ENCODE measurements at places on chromosomes 7 and 10.

DNA sequence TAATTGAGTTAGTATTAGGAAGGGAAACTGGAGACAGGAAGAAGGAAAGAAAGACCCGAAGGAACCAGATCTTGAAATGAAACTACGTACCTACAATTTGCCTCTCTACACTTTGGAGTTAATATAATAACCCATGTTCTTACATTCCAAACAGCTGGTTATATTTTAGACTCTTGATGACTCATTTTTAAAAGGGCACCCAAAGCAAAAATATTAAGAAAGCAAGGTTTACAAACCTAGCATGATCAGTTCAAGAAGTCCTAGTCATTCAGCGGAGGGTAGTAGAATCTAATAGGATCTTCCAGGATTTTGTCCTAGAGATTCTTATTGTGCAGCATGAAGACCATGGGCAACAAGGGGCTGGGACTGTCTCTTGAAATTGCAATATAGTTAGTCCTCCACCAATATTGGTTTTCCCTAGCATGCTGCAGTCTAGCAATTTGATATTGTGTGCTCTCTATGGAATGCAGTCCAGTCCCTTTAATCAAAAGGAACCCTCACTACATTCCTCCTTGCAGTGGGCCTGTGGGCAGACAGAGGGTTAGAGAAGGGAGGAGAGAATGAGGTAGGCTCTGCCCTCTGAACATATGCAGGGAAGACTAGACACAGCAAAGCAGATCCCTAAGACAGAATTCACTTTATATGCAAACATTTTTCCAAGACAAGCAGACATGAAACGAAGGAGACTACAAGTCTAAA is 230.3 kb downstream of the INHBA start:
- DNase-seq = no peak

GRCh38 chr10:50604049-50604640 is 19.6 kb downstream of the SGMS1 start:
- peak; percentile 8 for DNase-seq

DNA sequence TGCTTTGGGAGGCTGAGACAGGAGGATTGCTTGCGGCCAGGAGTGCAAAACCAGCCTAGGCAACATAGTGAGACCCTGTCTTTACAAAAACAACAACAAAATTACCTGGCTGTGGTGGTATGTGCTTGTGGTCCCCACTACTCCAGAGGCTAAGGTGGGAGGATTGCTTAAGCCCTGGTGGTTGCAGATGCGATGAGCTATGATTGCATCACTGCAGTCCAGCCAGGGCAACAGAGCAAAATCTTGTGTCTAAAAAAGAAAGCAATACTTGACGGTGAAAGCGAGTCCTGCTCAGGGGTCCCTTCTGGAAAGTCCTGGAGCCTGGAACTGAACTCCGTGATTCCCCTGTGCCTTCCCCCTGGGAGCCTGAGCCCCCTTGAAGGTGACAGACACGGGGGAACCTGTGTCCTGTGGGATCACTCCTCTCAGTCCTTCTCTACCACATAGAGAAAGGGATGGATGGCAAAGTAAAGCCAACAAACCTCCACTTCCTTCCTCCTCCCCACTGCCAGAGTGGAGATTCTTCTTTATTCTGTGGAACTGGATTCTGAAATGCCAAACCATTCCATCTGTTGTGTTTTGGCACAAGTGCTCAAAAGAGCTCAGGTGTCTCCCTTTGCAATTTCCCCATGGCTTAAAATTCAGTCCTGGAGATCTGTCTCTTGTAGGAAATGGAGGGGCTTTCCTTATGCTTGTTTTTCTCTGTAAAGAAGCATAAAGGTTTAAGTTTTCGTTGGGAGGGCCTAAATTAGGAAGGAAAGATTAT is 50.6 kb downstream of the KIAA1217 start:
- no peak for DNase-seq

DNA sequence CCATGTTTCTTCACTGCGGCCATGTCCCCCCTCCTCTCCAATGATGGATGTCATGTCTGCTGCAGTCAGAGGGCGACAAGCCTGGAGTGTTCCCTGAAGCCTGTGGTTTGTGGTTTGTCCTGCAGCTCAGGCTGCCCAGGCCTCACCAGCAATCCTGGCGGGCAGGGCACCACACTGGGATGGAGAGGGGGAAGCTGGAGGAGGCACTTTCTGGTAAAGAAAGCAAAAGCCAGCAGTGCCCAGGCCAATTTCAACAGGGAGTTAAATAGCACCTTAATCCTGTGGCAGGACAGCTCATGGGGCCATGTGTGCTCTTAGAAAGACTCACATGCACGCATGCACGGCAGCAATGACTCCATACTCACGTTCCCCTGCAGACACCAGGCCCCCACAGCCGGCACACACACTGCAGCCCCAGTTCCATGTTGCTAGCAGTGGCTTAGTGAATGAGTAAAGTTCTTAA is 158.3 kb downstream of the EGFR start:
- no peak for DNase-seq

- DNase-seq = no peak
Measured at GRCh38 chr7:34544621-34545020, 113.4 kb upstream of the NPSR1 start.

GRCh38 chr7:22001345-22002004 is 55.8 kb upstream of the CDCA7L start:
- DNase-seq = peak; percentile 63

DNA sequence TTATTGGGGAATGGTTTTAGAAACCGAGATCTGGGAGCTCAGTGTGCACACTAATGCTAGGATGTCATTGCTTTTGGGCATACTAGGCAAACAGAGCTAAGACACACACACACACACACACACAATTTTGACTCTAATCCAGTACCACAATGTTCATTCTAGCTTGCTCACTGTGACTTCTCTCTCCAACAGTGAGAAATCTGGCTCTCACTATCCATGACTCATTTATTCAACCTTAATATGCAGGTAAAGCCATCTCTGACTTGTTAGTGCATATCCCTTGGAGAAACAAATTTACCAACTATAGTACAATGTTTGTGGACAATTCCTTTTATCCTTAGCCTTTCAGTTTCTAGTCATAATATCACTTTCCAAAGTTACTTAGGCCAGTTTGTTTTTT is 5.9 kb upstream of the BMS1 start:
- DNase-seq = no peak

GRCh38 chr10:98919899-98920298 is 315.8 kb downstream of the HPSE2 start:
- DNase-seq = no peak

GRCh38 chr7:146652176-146652575 is 535.6 kb downstream of the CNTNAP2 start:
- DNase-seq = no peak

- no peak for DNase-seq
Measured at GRCh38 chr10:101054351-101054750, 7.4 kb upstream of the KAZALD1 start.

GRCh38 chr7:82443547-82444219 is at the start of gene CACNA2D1:
CACNA2D1 (minus strand) TSS chr7:82443777.
- no peak for DNase-seq

DNA sequence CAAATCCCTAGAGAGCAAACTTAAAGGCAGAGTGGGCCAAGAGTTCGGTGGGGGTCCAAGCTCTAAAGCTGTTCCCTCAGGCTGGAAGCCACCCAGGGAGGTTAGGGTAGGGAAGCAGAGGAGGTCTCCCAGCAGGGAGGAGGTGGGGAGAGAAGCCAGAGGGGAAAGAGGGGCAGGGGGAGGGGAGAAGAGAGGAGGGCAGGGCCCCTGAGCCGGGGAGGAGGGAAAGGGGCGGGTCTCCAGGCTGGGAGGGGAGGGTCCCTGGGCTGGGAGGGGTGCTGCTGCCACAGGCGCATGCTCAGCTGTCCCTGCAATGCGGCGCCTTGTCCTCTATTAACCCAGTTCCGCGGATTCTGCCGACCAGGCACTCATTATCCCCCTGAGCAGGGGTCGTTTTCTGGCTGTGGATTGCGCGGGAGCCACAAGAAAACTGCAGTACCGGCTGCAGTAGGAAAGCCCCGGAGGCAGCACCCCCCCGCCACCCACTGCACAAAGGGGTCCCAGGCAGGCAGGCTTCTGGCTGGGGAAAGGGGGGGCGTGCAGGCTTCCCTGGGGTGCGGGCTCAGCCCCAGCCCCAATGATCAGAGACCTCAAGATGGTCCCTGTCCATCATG is 49.3 kb downstream of the CAMK2B start:
- DNase-seq = no peak

DNA sequence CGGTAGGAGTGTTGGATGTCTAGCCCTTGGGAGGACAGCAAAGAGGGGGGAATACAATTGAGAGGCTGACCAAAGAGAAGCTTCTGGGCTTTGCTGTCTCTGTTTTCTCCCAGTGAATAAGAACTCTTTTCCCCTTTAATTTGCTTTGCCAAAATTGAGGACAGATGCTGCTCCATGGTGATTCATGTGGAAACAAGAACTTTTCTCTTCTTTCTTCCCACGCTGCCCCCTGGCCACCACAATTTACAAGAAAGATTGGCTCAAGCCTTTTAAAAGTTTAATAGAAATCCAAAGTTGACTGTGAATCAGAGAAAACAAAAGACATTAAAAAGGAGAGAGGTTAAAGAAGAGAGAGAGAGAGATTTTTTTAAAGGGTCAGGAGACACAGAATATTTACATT is 49.0 kb downstream of the PRR15 start:
- DNase-seq = no peak

DNA sequence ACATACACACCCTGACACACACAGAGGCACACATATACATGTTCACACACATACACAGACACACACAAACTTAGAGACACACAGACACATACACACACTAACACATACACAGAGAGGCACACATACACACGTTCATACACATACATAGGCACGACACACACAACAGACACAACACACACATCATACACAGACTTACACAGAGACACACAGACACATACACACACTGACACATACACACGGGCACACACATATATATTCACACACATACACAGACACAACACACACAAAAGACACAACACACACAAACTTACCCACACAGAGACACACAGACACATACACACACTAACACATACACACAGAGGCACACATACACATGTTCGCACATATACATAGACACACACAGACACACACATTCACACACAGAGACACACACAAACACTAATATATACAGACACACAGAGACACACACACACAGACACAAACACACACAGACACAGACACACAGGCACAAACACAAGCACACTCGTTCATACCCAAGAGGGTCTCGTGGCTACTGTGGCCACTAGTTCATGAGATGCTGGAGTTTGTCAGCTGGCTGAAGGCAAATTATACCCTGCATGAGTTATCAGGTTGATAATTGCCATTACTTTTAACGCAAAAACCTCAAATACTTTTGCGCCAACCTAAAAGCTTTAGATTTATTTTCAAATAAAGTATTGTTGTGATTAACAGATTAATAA is 17.7 kb upstream of the KLF6 start:
- DNase-seq = no peak

DNA sequence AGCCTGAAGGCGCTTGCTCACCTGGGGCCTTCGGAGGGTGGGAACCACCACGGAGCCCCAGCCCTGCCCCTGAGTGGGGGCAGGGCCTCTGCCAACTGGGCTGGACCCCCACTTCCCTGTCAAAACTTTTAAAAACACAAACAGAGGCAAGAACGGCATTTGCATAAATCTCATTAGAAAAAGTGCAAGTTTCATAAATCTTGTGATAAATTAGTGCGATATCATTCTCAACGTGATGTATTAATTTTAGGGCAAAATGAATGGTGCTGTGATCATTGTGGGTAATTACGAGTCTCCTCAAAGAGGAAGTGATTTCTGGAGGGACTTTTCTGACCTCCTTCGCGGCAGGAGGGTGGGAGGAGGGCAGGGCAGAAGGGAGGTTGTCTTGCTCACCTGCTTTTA is 98.3 kb downstream of the CDH23 start:
- no peak for DNase-seq

DNA sequence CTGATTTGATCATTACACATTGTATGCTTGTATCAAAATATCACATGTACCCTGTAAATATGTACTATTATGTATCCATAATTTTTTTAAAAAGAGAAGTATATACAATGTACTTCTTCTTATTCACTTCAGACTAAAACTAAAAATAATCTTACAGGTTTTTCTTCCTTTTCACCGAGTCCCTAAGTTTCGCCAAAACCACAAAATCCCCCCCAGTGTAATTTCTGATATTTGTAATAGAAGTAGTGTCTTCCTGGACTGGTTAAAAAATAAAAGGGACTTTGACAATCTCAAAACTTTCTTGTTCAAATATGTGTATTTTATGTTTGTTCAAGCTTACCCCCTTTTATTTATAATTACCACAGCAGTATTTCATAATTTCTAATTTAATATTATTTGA is 23.9 kb downstream of the EPC1 start:
- no peak for DNase-seq

DNA sequence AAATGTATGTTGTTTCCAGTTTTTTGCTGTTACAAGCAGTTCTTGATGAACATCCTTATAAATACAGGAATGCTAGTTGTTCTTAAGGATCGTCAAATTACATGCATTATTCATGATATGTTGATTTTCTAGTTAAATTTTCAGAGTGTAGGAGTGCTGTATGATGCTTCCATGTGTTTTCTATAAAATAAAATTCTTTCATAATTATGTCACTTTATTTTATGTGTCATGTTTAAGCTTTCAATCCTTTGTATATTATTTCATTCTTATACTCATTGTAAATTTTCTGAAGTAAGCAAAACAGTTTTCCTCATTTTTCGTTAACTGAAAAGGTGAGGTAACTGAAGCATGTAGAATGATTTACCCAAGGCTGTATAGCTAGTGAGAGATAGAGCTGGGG is 16.8 kb upstream of the MYPN start:
- DNase-seq = no peak

GRCh38 chr7:122789156-122789555 is 86.4 kb upstream of the RNF148 start:
- no peak for DNase-seq

DNA sequence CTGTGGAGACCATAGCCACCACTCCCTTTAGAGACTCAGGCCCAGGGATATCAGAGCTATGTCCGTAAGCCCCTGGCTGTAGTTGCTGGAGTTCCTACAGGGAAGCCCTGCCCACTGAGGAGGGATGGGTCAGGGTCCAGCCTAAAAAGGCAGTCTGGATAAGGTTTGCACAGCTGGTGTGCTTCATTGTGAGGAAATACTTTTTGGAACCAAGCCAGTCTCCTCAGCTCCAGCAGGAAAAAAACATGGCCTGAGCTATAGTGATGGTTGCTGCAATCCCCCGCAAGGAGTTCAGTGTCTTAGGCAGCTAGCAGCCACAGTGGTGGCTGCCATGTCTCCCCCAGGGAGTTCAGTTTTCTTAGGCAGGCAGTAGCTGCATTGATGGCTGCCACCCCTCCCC is 52.6 kb upstream of the CYP2C8 start:
- DNase-seq = no peak

GRCh38 chr10:132386419-132386831 is 10.6 kb upstream of the PWWP2B start:
- no peak for DNase-seq

DNA sequence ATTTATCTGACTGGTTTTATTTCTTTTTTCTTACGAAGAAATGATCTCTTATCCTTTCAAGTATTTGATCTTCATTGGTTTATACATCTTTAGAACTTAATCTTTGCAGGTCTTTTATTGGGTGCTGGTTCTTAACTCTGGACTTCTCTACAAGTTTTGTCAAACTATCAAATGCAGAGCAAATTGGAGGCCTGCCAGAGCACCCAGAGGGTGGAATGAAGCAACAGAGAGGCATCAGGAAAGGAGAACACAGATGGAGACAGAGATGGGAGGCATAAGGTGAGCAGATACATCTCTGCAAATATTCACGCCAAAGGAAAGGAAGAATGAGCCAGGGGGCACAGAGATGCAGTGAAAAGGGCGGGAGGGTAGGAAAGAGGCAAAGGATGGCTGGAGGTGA is 130.3 kb downstream of the PKD1L1 start:
- no peak for DNase-seq

GRCh38 chr10:110354322-110354766 is 49.6 kb upstream of the SMNDC1 start:
- peak; percentile 82 for DNase-seq

- DNase-seq = peak; percentile 98
Measured at GRCh38 chr7:100874577-100875355, at the start of gene SRRT. SRRT (plus strand) TSS chr7:100875103; CDS start chr7:100875591, 488 bp downstream.

Measured in CD4-positive, alpha-beta T cell treated with Interleukin-21 for 1 hour (primary cell).